Fibroblast of pulmonary artery (primary cell): ENCODE measurements at places on chromosomes 2 and 18.

DNA sequence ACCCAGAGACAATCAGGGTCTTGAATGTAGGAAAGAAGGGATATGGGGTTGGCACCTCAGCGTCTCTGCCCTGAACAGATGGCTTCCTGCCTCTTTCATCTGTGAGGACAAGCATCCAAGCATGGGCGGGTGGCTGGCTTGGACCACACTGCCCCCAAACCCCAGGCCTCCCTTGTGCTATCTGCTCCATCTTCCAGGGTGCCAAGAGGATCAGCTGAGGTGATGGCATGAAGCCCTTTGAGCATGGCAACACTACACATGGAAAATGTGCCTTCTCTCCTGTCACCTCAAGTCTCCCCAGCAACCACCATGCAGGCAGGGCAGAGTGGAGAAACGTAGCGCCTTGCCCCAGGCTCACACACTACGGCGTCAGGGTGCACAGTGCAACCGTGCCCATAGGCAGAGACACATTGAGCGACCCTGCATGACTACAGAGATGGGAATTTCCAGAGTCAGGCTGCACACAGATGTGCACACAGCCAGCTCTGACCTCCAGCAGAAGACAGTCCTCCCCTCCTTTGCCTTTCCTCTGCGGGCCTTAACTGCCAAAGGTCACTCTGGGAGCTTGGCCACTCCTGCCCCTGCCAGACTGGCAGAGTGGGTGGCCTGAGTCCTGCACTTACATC is 1.5 kb downstream of the KCNIP3 start:
- no peak for DNase-seq

DNA sequence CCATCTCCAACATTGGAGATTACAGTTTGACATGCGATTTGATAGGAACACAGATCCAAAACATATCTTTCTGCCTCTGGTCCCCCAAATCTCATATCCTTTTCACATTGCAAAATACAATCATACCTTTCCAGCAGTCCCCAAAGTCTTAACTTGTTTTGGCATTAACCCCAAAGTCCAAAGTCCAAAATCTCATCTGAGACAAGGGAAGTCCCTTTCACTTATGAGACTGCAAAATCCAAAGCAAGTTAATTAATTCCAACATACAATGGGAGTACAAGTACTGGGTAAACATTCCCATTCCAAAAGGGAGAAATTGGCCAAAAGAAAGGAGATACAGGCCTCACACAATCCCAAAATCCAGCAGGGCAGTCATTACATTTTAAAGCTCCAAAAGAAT is 265.4 kb downstream of the GULP1 start:
- DNase-seq: no peak

GRCh38 chr2:80117401-80117800 is 187.2 kb downstream of the LRRTM1 start:
- no peak for DNase-seq

DNA sequence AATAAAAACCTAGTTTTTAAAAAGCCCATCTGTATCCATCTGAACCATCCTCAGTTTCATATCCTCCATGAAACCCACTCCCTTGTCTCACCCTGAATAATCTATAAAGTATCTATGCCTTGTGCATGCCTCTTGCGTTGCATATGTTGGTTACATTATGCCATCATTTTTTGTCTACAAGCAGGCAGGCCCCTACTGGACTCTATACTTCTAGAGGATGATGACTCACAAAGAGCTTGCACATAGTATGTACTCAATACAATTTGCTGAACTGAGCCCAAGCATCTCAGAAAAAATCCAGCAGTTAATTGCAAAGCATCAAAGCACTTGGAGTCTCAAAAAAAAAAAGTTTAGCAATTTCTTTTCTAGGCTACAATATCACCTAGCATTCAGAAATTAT is 95.6 kb downstream of the DYM start:
- no peak for DNase-seq

DNA sequence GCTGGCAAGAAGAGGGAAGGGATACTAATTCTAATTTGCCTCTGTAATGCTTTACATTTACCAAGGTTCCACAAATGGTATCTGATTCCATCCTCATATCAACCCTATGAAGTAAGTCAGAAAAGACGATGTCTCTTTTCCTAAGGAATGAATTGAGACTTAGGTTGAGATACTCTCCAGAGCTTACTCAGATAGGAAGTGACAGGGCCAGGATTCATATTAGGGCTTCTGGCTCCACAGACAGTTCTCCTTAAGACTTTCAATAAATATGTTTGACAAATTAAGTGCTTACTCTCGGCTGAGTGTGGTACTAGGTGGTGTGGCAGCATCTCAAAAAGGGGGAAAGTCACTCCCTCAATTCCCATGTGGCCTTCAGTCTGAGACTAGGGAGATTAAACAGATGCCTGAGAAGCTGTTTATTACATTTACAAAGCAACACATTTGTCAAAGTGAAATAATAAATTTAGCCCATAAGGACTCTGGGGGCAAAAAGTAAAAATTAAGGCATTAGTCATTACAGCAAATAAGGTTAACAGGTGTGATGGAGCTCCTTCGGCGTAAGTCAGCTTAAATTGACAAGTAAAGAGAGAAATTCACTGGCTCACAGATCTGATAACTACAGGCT is 14.2 kb downstream of the CDK15 start:
- DNase-seq: no peak

DNA sequence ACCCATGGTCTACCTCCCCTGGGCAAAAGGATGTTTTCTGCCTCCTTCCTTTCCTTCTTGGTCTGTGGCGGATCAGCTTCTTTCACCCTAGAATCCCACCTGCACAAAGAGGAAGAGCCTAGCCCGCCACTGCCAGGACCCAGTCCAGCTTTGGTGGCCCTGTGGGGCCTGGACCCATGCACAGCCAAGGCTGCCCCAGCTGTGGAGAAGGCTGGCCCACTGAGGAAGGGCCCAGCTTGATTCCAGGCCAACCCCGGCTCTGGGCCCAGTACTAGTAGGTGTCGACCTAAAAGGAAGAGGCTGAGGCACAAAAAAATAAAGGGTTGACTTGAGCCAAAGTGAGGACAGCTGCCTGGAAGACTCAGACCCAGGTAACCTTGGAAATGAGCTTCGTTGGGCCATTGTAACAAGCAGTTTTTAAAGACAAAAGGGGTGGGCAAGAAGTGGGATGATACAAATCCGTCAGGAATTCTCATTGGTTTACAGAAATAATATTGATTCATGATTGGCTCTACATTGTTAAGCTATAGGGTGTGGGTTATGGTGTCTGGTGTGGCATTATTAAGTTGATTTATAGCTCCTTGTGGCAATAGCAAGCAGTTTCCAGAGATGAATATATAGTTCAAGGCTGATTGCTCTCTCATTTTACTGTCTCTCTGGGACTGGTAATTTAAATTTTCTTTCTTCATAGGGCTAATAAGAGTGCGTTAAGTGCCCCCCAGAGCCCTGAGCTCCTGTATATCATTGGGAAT is 29.8 kb upstream of the MAL start:
- DNase-seq: no peak

DNA sequence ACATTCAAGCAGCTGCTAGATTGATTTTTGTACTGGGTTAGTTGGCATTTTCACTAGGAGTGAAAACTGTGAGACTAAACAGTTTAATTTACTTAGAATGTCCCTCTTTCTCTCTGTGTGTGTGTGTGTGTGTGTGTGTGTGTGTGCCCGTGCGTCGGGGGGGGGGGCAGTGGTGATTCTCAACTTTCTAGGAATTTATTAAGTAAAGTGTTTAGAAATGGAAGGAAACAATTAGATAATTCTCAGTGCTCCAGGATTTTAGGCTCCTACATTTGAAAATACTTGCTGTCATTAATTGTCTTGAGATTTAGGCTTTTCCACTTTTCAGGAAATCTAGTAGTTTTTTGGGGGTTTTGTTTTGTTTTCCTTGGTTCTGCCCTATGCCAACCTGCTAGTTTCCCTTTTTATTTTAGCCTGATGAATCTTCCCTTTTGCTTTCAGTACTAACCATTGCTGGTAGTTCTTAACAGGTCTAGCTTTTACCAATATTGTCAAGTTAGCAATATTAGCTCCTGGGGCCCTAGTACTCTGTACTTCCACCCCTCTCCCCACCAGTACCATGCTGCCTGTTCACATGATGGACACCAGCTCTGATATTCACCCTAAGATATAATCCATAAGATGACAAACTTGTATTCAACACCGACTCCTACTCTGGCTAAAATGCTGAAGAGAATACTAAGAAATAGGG is 4.9 kb downstream of the EPAS1 start:
- peak; percentile 30 for DNase-seq

GRCh38 chr2:240269380-240269779 is 128.9 kb upstream of the OTOS start:
- DNase-seq: no peak

DNA sequence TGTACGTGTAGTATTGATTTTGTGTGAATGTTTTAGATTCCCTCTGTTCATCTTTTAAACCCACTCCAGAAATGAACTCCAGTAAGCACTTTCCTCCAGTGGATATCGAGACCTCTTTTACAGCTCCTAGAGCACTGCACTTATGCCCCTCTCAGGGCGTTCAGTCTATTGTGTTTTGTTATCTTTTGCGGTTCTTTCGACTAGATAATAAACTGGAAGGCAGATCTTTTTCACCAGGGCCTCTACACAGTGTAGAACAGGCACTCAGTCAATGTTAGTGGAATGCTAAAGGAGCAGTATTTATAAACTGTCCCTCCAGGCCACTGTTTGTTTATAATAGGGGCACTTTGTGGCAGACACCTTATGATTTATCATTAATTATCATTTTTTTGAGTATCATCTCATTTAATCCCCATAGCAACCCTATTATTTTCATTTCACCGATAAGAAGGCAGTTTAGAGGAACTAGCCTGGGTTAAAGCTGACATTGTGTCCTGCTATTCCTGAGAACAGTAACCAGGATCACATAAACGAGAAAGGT is 742 bp upstream of the SOS1 start:
- DNase-seq: peak; percentile 38

DNA sequence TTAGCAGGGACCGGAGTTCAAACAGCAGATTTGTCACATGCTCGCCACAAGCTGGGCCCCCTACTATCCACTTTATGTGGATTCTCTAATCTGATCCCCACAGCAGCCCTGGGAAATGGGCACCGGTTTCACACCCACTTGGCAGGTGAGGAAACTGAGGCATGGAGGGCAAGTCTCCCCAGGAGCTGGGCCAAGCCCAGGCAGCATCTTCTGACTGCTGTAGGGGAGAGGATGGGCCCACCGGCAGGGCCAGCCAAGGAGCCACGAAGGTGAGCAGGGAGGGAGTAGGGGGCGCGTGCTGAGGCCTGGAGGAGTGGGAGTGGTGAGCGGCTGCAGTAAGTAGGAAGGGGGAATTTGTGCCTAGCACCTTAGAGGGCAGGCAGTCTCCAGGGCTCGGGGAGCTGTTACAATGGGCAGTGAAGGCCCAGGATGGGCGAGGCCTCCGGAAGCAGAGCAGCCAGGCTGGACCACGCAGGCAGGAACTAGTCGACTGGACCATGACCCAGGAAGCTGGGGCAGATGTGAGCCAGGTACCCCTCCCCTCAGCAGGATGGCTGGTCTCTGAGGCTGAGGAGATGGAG is 37.1 kb downstream of the COA5 start:
- DNase-seq: no peak

DNA sequence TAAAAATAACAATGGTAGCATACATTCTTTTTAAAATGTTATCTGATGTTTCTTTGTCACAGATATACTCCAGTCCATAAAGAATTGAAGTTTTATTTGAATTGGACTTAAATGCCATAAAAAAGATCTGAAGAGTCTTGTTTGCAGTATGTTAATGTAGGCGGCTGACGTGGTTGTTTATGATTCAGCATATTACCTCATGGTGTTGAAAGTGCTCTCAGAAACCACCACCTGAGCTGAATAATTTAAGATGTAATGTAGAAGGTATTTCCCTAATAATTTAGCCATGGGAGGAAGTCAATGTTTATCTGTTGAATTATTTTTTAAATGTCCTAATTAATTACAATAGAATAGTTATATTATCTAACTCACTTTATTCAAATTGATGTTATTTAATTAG is 58.6 kb upstream of the CHN1 start:
- no peak for DNase-seq
